CD14-positive monocyte (primary cell): ENCODE measurements at places on chromosomes 5 and 9.

DNA sequence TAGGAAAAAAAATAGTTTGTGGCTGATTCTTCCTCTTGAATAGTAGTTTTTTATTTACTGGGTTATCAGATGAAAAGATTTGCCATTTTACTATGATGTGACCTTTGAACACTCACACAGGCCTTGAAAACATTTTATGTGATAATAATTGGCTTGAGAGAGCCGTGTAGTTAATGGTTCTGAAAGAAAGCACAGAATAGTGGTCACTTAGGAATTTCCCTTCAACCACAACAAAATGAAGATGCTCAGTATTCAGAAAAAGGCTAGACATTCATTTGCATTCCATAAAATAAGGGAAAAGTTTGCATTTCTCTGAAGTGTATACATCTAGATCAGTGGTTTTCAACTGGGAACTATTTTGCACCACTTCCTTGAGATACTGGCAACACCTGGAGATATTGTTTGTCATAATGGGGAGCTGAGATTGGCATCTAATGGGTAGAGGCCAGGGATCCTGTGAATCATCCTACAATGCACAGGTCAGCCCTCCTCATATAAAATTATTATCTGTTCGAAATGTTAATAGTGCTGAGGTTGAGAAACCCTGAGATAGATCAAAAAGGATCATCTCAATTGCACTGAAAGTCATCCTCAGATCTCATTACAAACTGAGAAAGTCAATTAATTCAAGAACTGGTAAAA lies 446.4 kb upstream of the CCNG1 start:
- no peak for DNase-seq

GRCh38 chr5:143129203-143129602 lies 274.3 kb downstream of the NR3C1 start:
- DNase-seq: no peak

- no peak for DNase-seq
Measured at GRCh38 chr5:2201011-2201410, 318.3 kb upstream of the IRX4 start.

DNA sequence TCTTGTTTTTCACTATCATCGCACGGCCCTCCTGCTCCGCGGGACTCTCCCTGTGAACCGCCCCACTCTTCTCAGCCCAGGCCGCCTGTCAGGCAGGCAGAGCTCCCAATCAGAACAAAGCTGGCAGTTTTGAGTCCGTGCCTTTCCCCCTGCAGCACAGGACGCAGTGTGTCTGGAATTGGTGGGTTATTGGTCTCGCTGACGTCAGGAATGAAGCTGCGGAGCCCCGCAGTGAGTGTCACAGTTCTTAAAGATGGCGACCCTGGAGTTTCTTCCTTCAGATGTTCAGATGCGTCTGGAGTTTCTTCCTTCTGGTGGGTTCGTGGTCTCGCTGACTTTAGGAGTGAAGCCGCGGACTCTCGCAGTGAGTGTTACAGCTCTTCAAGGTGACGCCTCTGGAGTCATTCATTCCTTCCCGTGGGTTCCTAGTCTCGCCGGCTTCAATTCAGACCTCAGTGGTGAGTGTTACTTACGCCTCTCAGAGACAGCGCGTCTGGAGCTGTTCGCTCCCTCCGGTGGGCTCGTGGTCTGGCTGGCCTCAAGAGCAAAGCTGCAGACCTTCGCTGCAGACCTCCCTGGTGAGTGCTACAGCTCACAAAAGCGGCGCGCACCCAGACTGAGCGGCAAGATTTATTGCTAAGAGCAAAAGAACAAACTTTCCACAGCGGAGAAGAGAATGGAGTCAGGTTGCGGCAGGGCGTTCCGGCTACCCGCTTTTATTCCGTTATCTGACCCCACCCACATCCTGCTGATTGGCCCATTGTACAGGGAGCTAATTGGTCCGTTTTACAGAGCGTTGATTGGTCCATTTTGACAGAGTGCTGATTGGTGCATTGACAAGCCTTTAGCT lies 7.4 kb downstream of the ZDHHC11B start:
- DNase-seq: no peak

DNA sequence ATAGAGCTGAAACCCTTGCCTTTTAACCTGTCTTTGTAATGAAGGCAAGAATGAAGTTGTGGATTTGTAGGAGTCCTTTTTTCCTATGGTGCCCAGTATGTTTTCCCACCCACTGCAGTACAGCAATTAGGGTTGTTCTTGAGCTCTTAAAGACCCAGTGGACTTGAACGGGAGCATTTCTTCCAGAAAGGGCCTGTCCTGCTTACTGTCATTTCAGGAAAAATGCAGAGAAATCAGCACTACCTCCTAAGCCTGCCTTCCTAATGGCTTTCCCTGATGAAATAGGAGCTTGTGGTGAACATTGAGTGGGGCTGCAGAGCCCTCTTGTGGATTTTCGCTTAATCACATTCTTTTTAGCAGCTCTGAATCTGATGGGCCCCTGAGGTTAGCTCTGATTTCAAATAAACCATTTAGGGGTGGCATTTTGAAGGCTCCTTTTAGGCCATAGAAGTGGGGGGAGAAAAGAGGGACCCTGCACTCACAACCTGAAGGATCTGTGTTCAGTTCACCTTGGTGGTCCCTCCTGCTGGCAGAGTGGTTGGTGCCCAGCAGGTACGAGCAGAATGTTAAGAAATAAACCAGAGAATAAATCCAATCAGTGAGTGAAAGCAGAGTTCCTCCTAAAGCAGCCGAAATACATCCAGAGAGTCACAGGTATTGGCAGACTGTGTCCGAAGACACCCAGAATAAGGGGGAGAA lies 188.0 kb upstream of the KLF9 start:
- peak; percentile 81 for DNase-seq

- DNase-seq: no peak
Measured at GRCh38 chr9:136292591-136293448, 11.1 kb downstream of the CCDC187 start.
